ENCODE measurements at places on chromosomes 2 and 18. TPM values are rescaled to one million over a fixed set of nuclear protein-coding genes. Genes with fewer than 3 reads are reported as not detected.

AQP4 gene
- not detected for total RNA-seq

RNF152 gene
- total RNA-seq: 26.7 TPM

RAD51AP2 gene
- total RNA-seq: not detected

XDH gene
- total RNA-seq: 0.05 TPM

SAG gene
- total RNA-seq: not detected

KCNF1 gene
- 2.3 TPM for total RNA-seq

TTN gene
- 0.41 TPM for total RNA-seq

GPR35 gene
- 0.24 TPM for total RNA-seq

EHD3 gene
- 22.9 TPM for total RNA-seq

LIMS4 gene
- 102 TPM for total RNA-seq

PLA2R1 gene
- 14.5 TPM for total RNA-seq

CHRNG gene
- not detected for total RNA-seq

TOGARAM2 gene
- not detected for total RNA-seq
